ENCODE measurements at places on chromosomes 13 and 19.
A peak's percentile ranks its signal among the peaks of the same experiment; 100 is the strongest.

DNA sequence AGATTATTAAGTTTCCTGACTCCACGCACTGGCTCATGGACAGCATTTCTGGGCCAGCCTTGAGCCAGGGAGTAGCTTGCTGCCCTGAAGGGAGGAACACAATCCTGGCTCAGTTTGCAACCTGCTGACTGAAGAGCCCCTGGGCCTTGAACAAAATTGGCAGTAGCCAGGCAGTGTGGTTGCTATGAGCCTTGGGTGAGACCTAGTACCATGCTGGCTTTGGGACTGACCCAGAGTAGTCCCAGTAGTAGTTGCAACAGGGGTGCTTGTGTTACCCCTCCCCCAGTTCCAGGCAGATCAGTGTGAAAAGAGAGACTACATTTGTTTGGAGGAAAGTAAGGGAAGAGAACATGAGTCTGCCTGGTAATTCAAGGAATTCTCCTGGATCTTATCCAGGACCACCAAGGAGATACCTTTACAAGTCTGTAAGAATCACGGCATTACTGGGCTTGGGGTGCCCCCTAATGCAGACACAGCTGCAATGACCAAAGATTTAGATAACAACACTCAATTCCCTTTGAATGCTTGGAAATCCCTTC is 22.0 kb downstream of the ITGBL1 start:
- DNase-seq, result no peak

DNA sequence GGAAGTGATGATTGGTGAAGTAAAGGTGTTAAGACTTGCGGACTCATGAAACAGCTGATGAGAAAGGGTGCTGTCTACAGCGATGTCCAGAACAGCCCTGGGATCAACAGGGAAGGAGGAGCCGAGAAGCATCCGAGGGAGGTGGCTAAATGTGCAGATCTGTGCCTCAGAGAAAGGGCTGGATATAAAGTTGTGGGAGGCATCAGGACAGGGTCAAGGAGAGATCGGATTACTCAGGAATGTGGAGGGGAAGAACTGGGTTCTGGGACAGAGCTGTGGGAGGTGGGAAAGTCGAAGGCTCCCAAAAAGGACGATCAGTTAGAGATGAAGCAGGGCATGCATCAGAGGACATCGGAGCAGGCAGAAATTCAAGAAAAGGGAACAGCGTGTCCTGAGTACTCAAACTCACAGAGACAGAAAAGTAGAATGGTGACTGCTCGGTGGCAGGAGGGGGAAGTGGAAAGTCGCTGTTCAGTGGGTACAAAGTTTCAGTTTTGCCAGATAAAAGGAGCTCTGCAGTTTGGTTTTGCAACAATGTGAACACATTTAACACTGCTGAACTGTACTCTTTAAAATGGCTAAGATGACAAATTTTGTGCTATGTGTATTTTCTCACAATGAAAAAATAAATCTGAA is 1.9 kb downstream of the SIGLEC14 start:
- no peak for DNase-seq

DNA sequence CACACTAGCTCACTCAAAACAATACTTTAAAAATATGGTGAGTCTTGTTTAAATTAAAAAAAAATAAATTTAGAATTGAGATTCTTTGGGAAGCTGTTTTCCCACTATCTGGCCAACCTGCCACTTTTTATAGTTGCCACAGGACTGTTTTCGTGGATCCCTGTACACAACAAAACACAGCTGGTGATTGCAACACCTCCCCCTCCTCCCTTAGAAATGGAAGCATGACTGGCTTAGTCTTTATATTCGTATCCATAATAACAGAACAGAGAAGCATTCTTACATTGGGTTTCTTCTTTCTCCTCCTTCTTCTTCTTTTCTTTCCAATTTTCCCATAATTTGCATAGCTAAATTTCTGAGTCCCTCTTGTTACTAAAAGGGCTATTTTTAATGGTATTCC is 79.5 kb upstream of the GJB6 start:
- DNase-seq, result no peak

DNA sequence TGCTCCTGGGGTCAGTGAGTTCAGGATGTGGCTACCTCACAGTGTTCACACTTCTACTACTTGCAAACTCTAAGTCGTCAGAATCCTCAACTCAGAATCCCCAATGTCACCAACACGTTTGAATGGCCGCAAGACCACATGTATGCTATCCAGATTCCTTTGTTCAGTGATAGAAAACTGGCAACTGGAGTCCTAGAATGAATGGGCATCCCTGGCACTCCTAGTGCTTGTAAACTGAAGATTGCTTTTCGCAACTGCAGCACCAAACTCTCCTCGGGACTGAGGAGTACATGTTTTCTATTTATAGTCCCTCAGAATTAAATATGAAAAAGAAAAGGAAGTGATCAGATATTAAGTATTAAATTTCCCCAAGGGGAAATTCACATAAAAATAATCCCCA is 4.9 kb downstream of the SMAD9 start:
- DNase-seq, result no peak

DNA sequence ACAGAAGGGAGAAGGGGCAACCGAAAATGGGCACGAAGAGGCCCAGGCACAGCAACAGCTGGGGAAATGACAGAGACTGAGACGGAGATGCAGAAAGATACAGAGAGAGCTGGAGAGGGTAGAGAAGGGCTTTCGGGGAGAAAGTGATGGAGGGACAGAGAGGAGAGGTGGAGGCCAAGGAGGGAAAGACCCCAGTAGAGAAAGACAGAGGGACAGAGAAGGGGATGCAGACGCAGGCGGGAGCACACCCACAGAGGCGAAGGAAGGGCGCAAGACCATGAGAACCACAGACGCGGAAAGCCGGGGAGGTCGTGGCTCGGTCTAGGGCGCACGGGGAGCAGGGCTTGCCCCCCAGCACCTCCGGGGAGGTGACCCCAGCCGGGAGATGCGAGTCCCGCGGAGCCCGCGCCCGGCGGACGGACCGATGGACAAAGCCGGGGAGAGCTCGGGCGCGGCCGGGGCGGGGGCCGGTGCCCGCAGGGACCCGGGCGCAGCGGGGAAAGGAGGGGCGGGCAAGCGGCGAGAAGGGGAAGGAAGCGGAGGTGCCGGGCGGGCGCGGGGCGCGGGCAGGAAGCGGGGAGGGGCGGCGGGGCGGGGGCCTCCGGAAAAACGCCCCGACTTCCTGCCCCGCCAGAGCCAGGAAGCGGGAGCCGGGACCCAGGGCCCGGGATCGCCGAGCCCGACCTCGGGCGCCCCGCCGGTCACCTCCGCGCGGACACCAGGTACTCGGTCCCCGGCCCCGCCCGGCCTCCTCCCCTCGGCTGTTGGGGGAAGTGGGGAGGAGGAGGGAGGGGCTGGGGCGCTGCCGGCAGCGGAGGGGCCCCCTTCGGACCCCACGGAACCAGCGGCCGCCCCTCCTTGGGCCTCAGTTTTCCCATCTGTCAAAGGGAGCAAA is at the start of gene ARHGEF1:
TSS of gene ARHGEF1 (plus strand) at position 617 of the 895 bp plus-strand sequence. CDS start 4,899 bp downstream, outside the sequence.
- DNase-seq, result peak; percentile 50

DNA sequence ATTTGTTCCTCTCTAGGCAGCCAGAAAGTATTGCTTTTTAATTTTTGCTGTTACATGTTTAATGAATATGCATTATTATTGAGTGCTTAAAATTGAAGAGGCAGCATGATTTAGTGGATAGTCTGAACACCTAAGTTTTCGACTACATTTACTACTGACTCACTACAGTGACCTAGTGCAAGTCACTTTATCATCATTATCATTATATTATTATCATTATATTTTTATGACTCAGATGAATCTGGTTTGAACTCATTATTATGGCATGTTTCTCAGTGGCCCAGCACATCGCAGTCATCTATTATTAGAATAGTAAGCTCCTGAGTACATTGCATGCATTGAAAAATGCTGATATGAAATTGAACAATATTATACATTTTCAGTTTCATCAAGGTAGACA is 351.2 kb upstream of the PRR20A start:
- no peak for DNase-seq

DNA sequence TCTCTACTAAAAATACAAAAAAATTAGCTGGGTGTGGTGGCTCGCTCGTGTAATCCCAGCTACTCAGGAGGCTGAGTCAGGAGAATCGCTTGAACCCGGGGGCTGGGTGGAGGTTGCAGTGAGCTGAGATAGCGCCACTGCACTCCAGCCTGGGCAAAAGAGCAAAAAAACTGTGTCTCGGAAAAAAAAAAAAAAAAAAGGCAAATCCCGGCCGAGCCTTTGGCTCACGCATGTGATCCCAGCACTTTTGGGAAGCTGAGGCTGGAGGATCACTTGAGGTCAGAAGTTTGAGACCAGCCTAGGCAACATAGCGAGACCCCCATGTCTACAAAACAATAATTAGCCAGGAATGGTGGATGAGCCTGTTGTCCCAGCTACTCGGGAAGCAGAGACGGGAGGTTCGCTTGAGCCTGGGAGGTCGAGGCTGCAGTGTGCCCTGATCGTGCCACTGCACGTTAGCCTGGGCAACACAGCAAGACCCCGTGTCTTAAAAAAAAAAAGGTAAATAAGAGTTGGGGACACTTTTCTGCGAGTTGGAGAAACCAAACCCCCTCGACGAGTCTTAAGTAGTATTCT is 574 bp upstream of the GPX4 start:
- no peak for DNase-seq

Measured in stimulated activated CD4-positive, alpha-beta T cell treated with anti-CD3 and anti-CD28 coated beads, TNF-alpha, amount 100 ng/mL, for 1 hour (primary cell).